Hematopoietic multipotent progenitor cell treated with erythropoietin and hydrocortisone succinate and interleukin-3 and kit ligand, for 17 days (in vitro differentiated cells): ENCODE measurements at places on chromosomes 1 and 21.

GRCh38 chr1:211739671-211740411, 64.4 kb upstream of the NEK2 start:
- no peak for DNase-seq

DNA sequence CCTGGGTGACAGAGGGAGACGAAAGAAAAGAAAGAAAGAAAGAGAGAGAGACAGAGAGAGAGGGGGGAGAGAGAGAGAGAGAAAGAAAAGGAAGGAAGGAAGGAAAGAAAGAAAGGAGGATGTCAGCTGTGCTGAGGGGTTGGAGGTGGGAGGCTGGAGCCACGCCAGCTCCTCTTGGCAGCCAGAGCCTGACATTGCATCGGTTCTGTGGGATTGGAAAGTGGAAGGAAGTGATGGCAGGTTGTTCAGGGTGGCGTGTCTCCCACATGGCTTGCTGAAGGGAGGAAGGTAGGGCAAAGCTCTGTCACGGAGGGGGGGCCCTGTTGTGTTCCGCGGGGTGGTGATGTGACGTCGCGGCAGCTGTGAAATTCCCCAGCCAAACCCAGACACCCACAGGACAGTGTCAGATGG, 30.7 kb downstream of the EIF2D start:
- no peak for DNase-seq

GRCh38 chr1:213934649-213935048, 53.1 kb upstream of the PROX1 start:
- DNase-seq = no peak

- no peak for DNase-seq
Measured at GRCh38 chr1:125065821-125066180, 3881.0 kb downstream of the SRGAP2C start.

GRCh38 chr1:2126331-2127186, 68.0 kb downstream of the FAAP20 start:
- DNase-seq = no peak

DNA sequence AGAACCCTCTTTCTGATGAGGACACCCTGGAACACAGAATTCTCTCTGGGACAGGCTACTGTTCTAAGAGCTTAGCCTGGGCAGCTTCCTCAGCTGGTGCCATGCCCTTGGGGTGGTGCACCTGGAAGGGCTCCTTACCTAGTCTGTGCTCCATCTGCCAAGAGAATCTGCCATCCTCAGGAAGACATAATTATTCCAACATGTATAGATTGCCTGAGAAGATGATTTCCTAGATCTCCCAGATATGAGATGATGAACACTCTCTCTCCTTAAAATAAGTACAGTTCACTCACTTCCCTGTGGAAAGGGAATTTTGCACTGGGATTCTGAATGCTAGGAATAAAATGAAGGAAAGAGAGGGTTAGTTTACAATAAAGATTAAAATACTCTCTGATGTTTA, 87.6 kb downstream of the NENF start:
- DNase-seq = no peak
